ENCODE measurements at places on chromosomes 6 and 20.

DNA sequence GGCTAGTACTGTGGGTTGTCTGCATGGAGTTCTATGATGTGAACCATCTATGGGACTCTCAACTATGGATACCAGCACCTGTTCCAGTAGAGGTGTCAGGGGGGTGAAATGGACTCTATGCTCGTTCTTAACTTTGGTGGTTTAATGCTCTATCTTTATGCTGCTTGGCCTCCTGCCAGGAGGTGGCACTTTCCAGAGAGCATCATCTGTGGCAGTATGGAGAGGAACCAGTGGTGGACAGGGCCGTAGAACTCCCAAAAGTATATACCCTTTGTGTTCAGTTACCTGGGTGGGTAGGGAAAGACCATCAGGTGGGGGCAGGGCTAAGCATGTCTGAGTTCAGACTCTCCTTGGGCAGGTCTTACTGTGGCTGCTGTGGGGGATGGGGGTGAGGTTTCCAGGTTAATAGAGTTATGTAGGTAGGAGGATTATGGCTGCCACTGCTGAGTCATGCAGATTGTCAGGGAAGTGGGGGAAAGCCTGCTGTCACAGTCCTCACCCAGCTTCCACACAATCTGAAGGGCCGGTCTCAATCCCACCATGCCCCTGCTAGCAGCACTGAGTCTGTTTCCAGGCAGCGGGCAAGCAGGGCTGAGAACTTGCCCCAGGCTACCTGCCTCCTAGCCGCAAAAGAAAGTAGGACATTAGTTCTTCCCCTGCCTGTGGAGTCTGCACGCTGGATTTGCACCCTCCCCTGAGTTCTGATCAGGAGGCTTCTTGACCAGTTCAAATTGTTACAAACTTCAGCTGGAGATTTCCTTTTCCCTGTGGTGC is 284.0 kb downstream of the KCNQ5 start:
- no peak for DNase-seq

- peak; percentile 46 for DNase-seq
These were observed 83.4 kb upstream of the ASF1A start for GRCh38 chr6:118810420-118811027.

- no peak for DNase-seq
These were observed 353.9 kb downstream of the HACE1 start for GRCh38 chr6:104505838-104506237.

- DNase-seq, result no peak
These were observed 29.0 kb downstream of the ANGPT4 start for GRCh38 chr20:887137-887536.

DNA sequence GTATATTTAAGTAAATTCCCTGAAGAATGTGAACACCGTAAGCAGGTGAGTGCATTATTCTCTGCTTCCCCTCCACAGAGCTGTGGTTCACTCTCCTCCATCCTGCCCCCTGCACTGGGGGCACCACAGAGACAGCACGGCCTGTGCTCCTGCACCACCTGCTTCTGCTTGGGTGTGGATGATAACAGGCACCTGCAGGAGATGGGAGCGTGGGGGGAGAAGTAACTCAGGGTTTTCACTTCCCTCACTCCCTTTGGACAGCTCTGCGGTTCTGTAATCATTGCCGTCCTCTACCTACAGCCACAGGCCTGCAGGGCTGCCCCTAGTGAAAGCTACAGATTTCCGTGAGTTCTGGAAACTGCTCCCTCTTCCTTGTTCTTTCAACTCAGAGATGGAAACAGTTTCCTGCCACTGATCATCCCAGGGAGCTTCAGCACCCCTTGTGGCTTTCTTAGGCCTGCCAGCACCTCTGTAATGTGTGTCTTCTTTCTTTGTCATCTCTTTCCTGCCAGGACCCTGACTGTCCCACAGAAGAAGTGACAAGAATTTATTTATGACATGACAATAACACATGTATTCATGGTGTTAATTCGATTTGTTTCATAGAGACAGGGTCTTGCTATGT is 21.3 kb upstream of the MICB start:
- DNase-seq, result no peak

- DNase-seq, result no peak
These were observed 14.0 kb downstream of the CDH26 start for GRCh38 chr20:59972037-59972801.

DNA sequence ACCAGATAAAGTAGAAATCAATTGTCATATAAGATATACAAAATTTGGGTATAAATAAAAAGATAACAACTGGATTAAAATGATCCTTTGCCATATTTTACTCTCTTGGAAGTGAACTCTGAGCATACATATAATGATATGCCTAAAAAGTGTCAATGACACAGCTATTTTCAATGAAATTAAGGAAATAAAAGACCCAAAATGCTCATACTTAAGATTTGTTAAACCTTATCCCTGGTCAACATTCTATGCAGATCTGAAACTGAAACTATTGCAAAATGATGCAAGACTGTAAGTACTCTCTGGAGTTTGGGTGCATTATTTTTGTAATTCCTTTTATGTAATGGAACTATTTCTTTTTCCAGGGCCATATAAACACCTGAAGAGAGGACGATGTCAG is 119.0 kb upstream of the SGK1 start:
- DNase-seq, result no peak

- no peak for DNase-seq
These were observed 16.0 kb upstream of the GSTA2 start for GRCh38 chr6:52779237-52779636.

DNA sequence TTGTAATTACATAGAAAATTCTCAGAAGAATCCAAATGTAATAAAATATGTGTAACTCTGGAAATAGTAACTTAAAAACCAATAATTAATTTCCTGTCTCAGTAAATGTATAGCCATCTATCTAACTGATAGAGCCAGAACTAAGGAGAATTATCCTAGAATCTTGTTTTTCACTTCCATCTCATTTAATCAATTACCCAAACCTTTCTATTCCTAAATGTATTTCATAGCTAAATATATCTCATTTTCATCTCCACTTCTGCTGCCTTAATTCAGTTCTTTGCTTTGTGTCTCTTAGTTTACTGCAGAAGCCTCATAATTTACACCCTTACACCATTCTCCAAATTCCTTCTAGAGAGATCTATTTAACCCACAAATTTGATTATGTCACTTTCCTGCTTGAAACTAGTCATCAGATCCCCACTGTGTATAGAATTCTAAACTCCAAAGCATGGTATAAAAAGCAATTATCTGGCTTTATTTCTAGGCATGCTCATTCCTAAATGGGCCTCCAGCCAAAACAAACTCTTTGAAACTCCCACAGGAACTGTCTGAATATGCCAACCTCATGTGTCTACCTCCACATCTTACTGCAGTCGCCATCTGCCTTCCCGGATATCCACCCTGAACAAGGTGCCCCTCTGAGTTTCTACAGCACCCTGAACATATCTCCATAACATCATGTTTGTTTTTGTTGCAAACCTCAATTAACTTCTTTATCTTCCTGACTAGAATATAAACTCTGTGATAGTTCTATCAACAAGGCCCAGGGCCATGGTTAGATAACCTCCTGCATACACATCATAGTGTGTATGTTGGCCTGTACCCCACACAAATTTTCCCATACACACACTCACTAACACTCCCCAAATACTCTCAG is 70.5 kb upstream of the ADTRP start:
- no peak for DNase-seq

DNA sequence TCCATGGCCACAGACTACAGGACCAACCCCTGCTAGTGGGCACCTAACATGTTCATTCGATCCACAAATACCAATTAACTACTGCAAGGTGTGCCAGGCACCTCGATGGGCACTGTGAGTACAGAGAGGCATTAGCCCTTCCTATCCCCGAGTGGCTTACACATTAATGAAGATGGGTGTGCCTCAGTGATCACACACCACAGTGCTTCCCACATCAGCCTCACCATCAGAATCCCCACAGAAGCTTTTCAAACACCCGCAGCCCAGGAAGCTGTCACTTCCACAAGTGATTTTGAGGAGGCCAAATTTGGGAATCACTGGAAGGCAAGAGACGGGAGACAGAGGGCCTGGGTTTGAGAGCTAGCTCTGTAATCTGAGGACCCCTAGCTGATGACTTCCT is 23.7 kb downstream of the EZR start:
- DNase-seq, result no peak

DNA sequence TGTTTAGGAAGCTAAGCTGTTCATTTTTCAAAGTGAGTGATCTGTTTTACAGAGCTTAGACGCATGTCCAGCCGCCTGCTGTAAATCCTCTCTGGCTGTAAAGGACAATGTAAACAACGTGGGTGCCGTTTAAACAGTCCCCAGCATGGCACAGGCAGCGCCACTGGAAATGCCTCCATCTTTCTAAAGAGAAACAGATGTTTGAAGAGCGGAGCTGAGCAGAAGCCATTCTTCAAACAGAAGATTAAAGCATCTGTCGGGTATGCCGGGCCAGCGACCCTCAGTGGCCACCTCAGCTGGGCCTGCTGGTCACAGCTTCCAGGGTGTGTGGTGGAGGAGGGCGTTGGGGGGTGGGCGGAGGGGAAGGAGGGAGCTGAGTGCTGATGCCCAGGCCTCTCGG is 138.6 kb downstream of the ERMARD start:
- no peak for DNase-seq

DNA sequence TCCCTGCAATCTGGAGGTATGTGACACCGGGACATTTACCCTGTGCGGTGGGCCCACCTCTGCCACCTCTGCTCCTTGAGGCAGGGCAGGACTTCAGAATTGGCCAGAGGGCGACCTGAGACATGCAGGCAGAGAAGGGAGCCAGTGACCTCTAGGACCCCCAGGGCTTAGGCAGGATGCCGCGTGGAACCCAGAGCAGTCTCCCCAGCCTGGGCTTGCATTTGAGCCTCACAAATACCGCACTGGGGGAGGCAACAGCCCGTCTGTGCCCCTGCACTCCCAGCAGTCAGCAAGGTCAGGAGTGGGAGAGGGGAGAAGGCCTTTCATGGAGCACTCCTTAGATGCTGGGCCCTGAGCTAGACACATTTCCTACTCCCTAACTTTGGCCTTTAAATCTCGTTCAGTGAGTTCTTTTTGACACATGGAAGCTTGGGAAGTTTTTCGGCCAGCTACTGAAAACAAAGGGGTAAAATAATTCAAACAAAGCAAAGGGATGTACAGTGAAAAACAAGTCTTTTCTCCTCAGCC is 41.7 kb downstream of the C20orf203 start:
- no peak for DNase-seq
